Sigmoid colon (tissue), 7 donors: ENCODE measurements at places on chromosomes 2 and 18.
A peak's percentile ranks its signal among the peaks of the same experiment; 100 is the strongest.

DNA sequence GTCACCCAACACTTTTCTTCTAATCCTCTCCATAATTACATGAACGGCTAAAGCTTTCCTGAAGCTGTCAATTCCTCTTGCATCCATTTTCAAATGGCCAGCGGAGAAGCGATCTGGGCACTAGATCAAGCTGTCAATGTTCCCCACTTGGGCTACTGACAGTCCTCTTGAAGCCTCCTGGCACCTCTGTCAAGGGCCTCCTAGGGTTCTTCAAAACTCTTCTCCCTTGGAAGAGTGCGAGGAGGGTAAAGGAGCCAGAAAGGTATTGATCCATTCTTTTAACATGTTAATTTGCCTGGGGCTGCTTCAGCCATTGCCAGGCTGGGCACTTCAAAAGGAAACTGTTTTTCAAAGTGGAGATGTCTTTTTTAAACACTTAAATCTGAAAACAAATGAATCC, 19.8 kb downstream of the EPHA4 start:
- no peak for DNase-seq

GRCh38 chr2:230007931-230008707, 60.6 kb downstream of the SLC16A14 start:
- DNase-seq, result peak; percentile 82

DNA sequence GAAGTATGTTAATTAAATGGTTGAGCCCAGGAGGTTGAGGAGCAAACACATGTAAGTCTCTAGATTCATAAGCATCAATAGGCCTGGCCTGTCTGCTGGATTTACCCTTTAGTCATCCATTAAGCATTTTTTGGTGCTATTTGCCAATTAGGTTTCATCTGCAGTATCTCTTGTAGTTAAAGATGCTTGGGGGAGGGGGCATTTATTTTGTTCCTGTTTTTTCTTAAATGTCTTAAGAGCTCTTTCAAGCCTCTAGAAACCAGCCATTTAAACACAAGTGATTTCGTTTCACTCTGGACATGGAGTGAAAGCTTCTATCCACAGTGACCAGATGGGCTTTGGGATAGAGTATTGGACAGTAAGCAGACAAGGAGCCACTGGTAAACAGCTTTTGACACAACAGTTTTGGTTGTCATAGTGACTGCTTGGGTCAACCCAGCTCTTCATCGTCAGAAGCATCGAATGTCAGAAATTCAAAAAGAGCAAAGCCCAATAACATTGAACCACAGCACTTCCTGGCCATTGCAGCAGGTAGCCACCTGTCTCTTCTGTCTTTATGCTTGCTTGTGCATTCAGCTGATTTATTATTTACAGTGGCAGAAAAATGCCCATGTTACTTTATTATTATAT, 4.9 kb downstream of the QPCT start:
- DNase-seq, result no peak

DNA sequence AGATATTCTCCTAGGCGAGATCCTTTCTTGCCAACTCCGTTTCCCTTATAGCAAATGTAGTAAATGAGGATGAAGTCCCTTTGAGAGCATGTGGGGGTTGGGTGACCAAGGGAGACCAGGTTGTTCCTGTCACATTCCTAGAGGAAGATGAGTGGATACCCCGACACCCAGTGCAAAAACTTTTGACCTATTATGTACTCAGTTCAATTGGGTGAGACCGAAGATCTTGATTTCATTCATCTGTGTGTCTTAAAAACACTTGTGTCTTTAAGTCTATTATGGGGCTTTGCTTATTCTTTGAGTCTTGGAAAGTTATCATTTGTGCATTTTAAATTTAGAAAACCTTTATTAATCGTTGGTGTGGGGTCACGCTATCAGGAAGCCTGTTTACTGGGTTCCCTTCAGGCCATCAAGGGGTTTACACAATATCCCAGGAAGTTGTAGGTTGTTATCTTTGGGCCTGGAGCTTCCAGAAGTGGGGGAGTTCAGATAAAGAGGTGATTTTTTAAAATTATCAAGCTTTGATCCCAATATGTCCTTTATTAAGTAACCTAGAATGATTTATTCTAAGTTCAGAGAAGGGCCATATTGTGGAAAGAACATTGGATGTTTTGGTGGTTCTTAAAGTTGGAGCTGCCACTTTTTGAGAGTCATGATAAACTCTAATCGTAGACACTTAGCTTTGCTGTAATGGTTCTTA, 2.8 kb downstream of the RHOB start:
- peak; percentile 76 for DNase-seq

DNA sequence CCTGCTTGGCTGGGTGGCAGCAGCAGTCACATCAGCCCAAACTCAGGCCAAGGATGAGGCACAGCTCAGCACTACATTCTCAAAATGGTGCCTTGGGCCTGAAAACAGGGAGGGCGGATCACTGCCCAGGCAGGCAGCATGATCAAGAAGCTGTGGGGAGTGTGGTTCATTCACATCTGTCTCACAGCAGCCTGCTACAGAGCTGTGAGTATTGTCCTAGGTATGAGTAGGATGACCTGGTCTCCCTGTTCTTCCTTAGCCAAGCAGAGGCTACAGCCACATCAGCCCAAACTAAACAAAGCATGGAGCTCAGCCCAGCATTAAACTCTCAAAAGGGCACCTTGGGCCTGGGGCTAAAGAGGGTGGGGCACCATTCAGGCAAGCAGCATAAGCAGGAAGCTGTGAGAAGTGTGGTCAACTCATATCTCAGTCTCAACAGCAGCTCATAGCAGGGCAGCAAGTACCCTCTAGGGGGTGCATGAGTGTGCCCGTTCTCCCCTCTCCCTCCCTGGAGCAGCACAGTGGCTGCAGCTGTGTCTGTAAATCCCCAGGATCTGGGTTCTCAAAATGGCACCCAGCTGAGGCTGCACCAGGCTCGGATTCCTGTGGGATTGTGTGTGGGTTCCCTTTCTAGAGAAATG, 139.6 kb downstream of the TRABD2A start:
- DNase-seq, result no peak

DNA sequence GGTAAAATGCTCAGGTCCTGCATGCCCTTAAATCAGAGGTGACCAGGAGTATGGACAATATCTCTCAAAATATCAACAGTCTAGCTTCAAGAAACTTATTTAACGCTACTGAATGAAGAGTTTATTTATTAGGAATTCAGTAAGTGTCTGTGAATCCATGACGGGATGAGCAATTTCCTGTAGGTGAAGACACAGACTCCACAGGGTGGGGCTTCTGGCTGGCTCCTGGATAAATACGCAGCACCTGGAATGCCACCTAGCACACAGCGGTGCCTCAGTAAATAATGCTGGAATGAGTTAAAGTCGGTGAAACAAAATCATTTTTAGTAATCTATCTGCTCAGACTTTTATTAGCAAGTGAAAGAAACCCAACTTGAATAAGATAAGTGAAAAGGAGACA, 29.4 kb upstream of the MBP start:
- DNase-seq, result no peak

GRCh38 chr2:178111743-178112142, 494 bp upstream of the RBM45 start:
- no peak for DNase-seq

GRCh38 chr18:32701313-32701712, 71.5 kb downstream of the KLHL14 start:
- no peak for DNase-seq

DNA sequence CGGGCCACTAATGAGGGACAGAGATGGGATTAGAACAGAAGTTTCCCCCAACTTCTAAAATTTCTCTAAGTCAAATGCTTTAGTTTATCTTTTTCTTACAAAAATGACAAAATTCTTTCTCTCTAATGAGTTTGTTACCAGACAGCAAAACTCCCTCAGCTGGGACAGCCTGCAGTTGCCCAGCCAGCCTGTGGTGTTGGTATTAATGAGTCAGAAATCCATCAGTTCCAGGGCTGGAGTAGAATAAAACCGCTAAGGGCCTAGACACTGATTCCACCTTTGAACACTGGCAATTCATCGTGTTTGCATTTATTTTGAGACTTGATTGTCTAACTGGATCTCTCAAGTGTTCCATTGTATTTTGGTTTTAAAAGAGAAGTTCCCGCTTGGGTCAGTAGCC, 38.3 kb upstream of the SMAD2 start:
- DNase-seq, result no peak

DNA sequence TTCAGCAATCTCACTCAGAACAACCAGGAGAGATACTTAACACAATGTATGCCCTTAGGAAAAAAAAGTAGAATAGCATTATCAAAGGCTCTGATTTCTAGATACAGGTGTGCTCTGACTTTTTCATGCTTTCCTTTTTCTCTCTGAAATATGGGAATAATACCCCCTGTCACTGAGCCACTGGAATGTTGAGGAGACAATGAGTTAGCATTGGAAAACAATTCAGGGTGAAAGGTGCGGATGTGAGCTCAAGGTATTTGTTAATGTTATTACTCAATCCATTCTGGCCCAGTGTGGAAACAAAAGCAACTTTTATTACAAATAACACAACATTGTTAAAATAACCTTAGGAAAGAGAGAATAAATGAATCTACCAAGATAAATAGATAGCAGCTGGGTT, 228.0 kb downstream of the IKZF2 start:
- DNase-seq, result no peak

DNA sequence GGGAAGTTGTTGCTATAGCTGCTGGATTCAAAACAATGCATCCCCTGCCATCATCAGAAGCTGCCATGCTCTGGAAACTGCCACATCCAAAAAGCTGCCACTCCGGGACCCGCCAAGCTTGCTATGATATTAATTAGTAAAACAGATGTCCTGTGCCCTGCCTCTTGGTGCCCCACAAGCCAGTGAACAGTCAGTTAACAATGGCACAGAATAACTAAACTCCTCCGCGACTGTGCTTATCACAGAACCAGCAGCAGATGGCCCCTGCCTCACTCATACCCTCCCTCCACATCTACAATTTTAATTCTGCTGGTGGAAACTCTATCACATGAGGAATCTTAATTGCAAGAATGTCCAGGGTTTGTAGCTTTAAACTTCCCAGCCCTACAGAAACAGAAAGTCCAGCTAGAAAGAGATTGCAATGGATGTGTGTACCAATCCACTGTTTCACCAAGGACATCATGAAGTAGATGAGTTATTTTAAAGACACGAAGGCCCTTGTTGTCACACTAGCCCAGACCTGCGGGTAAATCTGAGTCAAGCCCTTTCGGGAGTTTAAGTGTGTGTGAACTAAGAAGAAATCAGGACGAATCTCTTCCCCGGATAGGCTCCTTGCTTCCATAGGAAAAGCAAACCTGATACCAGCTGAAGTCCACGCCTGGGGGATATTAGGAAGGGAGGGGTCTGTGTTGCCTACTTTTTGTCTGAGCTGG, 7.4 kb upstream of the ACYP2 start:
- DNase-seq, result no peak

- no peak for DNase-seq
These were observed 85.1 kb upstream of the TTC39C start for GRCh38 chr18:23929362-23929930.

GRCh38 chr2:177355874-177356273, 36.7 kb upstream of the AGPS start:
- DNase-seq, result no peak

GRCh38 chr2:238308177-238308576, 12.1 kb upstream of the TRAF3IP1 start:
- peak; percentile 32 for DNase-seq
